Stimulated activated CD8-positive, alpha-beta memory T cell treated with anti-CD3 and anti-CD28 coated beads, Interleukin-2, amount 100 ng/mL, for 48 hours (primary cell): ENCODE measurements at places on chromosomes 5 and 9.

GRCh38 chr5:111545031-111545430, 32.7 kb upstream of the STARD4 start:
- DNase-seq = no peak

- no peak for DNase-seq
Measured at GRCh38 chr5:178502401-178503100, 87.6 kb downstream of the COL23A1 start.

DNA sequence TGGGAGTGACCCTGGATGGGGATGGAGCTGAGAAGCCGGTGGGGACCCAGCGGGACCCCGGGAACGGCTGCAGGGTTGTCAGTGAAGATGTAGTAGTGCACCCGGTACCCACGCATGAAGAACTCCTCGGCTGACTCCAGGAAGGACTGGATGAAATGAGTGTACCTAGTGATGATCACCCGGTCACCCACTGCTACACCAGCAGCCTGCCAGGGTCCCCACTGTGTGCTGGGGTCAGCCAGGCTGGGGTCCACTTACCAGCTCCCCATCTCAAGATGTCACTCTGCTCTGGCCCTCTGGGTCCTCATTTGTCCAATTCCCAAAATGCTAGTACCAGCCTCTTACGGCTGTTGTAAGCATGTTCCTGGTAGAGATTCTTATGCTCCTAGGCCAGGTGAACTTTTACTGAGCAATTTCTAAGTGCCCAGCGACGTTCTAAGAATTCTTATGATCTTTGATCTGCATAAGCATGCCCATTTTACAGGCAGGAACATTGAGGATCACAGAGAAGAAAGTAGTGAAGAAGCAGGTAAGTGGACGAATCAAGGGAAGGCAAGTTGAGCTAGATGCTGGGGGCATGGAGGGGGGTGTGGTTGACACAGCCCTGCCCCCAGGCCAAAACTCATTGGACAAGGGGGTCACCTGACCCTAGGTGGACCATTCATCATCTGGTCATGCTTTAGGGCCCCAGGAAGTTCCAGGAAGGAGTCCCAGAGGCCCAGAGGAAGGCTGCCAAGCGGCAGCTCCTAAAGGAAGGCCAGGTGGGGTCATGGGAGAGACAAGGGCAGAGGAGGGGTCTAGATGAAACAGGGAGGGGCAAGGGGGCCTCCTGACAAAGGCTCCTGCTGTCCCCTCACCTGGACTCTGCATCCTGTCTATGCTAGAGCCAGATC, 9.4 kb downstream of the GBGT1 start:
- DNase-seq = no peak

DNA sequence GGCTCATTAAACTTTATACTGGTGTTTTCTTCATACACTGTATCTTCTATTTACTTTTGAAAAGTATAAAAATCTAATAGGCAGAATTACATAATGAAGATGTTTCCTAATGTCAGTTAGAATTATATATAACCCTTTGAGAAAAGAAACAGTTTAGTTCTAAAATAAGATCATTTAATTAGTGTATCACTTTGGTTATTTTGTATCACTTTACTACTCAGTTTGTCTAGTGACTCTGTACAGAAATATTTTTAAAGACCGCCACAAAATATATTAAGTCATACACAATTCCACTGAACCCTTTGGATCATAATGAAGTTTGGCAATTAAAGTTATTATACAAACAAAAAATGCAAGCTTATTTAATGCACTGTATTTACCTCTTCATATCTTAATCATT, 15.0 kb downstream of the RFX3 start:
- no peak for DNase-seq
